ENCODE measurements at places on chromosomes 1 and 21.
A peak's percentile ranks its signal among the peaks of the same experiment; 100 is the strongest.

- peak; percentile 93 for DNase-seq
Observed at GRCh38 chr1:206890125-206891060, 6.8 kb upstream of the IL24 start.

DNA sequence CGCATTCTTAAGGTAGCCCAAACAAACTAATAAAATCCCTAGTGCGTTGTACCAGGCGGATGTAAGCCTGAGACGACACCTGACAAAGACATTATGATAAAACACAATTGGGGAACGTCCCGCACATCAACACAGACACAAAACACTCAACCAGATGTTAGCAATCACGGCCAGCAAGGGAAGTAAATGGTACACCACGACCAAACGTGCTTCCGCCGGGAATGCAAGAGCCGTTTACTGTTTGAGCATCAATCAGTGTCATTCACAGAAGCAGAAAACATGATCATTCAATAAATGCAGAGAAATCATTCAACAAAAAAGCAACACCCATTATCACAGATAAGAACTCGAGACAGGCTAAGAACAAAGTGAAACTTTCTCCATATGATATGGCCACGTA lies 49.4 kb upstream of the COL18A1 start:
- no peak for DNase-seq

- DNase-seq = no peak
Observed at GRCh38 chr1:119893238-119893791, 3.0 kb downstream of the ADAM30 start.

GRCh38 chr1:201378804-201379203 lies 1.3 kb upstream of the TNNT2 start:
- DNase-seq = no peak

DNA sequence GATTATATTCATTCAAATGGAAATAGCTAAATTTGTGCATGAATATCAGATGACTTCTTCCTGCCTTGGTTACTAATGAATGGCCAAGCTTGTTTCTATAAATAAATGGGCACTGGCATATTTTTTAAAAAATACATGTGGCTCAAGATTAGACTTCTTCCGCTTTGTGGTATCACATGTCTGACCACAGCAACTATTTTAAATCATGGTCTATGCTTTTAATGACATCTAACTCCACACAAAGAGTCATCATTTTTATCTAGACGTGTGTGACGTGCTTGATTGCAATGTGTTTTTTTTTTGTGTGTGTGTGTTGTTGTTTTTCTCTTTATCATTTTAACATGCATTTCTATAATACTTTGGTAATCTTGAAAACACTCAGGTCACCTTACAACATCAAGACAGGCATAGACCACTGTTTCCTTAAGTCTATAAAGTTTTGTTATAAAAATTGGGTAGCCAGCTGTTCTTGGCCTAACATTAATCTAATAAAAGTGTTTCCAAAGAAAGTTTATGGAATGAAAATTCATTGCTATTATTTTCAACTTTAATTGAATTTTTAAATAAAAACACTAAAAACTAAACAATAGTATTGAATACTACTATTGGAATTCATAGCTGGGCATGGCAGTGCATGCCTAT lies 29.5 kb downstream of the RGS1 start:
- DNase-seq = no peak

- no peak for DNase-seq
Observed at GRCh38 chr1:94769551-94769950, 50.6 kb upstream of the SLC44A3 start.

DNA sequence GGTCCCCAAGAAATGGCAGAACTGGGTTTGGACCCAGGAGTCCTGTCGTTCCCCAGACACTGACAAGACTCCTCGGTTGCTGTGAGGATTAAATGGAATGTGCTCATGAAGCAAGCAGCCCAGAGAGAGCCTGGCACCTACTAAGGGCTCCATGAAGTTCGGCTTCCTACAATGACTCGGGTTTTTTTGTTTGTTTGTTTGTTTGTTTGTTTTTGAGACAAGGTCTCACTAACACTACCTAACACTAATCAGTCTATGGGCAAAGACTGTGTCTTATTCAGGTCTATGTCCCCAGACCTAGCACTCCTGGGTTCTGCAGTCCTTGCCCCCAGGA lies 3.4 kb upstream of the LACTBL1 start:
- no peak for DNase-seq

DNA sequence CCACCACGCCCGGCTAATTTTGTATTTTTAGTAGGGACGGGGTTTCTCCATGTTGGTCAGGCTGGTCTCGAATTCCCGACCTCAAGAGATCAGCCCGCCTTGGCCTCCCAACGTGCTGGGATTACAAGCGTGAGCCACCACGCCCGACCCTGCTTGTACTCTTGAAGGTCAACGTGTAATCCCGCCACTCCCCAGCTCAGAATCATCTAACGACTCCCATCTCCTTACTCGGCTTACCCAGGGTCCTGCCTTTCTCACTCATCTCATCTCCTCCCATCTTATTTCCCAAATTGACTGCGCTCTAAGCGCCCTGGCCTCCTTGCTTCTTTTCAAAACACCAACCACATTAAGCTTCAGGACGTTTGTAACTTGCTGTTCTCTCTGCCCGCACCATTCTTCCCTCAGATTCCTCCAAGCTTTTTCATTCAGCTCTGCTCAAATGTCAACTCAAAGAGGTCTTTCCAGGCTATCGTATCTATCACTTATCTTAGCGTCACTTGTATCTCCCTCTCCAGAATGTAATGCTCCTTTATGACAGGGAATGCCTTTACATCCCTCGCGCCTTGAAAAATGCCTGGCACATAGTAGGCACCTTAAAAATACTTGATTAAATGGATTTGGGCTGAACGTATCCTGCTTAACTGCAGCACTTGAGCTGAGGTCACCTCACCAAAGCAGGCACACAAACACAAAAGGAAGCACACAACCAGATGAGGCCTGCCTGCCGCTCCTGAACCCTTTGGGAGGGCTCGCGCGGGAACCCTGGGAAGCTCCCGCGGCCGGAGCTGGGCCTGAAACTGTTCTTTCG lies 1.4 kb upstream of the USP1 start:
- DNase-seq = no peak

GRCh38 chr1:243791586-243792267 lies 58.3 kb downstream of the AKT3 start:
- DNase-seq = no peak

GRCh38 chr1:44894591-44894990 lies 51.5 kb upstream of the PTCH2 start:
- DNase-seq = no peak

DNA sequence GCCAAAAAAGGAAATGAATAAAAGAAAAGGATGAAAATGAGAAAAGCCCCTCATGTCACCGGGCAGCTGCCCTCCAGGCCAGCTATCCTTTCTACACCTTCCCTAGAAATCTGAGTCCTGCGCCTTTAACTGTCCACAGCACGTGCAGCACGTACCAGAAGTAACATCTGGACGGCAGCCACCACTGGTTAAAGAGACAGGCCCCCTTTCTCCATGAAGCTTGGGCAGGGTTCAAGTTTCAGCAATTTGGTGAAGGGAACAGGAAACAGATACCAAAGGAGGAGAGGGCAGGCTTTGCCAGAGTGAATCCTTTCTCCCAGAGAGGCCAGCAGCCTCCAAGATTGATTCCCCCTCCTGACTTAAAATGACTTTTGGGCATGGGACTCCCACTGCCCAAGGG lies 3.6 kb upstream of the KIAA2013 start:
- DNase-seq = no peak

GRCh38 chr1:173590557-173590956 lies 12.3 kb downstream of the SLC9C2 start:
- DNase-seq = no peak

- no peak for DNase-seq
Observed at GRCh38 chr1:844472-845026, 79.2 kb upstream of the SAMD11 start.

GRCh38 chr1:210584439-210585113 lies 255.9 kb downstream of the HHAT start:
- DNase-seq = peak; percentile 83

GRCh38 chr1:53593758-53594380 lies 134.7 kb downstream of the DMRTB1 start:
- no peak for DNase-seq

GRCh38 chr1:89890085-89890752 lies 69.4 kb downstream of the LRRC8D start:
- DNase-seq = no peak

DNA sequence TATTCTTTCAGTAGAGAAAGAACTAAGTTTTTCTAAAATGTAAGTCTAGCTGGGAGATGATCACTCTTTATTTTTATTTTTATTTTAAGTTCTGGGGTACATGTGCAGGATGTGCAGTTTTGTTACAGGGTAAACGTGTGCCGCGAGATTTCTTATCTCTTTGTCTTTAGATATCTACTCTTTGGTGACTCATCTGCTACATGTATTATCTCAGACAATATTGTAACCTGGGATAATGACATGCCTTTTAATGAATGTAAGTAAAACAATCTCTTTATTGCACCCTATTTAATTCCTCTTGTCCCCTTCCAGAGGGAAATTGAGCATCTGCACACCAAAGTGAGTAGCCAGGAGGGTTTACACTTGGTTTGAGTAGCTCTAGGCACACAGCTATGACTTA lies 9.4 kb downstream of the CR2 start:
- DNase-seq = no peak

DNA sequence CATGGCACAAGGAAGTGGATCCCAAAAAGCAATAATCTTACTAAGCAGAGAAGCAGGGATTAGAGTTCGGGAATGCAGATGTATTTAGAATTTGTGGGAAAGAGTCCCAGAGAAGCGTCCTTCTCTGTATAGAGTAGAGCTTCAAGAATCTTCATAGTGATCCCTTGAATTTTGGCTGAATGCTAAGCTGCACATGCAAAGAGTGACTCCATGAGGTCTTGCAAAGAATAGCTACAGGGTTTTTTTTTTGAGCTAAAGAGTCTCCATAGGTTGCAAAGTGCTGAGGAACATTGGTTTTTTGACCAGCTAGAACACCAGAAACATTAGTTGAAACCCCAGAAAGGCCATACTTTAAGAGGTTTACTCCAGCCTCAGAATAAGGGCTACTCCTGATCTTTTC lies 206.7 kb downstream of the CTH start:
- no peak for DNase-seq

DNA sequence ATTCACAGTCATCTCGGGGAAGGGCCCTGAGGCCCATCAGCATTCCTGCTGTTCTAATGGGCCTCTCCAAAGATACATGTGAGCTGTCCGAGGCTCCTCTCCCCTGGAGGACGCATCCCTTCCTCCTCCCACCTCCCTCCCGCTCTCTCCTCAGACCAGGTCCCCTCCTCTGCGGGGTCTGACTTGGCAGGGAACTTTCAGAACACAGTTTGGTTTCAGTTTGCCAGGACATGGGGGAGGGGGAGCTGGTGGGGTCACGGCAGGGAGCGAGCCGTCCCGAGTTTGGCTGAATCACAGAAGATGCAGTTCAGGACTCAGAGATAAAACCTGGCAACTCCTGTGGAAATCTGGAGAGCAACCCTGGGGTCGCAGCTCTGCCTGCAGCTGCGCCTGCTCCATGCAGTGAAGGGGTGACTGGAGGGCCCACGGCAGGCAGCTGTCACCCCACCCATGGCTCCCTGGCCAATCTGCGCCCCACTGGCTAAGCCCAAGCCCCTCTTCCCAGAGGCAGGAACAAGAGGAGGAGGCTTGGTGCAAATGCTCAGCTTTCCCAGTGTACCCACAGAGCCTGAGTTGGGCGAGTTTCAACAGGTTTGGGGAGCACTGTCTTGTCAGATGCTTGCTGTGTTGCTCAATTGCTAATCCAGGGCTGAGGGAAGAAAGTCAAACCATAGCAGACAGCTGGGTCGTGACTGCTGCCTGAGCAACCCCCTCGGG lies 5.7 kb downstream of the WNT4 start:
- DNase-seq = no peak

GRCh38 chr21:44871576-44872269 lies 1.8 kb downstream of the PTTG1IP start:
- DNase-seq = no peak

GRCh38 chr1:101346419-101346818 lies 109.6 kb downstream of the S1PR1 start:
- no peak for DNase-seq

DNA sequence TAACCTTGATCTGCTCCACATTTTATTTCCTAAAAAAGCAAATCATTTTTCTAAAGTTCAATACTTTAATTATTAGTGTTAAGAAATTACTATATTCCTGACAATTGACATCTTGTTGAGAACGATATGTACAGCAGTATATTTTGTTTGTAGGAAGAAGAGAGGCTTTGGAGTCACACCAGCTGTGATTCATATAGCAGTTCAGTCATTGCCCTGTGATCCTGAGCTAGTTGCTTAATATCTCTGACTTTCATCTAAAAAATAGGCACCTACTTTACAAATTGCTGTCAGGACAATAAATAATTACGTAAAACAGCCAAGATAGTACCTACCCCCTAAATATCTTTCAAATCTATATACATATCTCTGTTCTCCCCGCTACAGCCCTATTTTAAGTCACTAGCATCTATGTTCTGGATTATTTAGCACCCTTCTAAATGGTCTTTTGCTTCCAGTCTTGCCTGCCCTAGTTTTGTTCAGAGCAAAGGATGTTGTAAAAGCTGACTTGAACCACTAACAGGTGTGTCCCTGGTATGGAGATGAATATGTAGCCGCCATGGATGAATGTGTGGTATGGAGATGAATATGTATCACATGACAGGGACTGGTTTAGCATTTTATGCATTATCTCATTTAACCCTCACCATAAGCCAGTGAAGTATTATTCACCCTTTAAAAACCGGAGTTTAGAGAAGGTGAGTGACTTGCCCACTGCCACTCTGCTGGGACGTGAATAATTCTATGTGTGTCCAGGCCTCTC lies 42.2 kb downstream of the RNF220 start:
- no peak for DNase-seq

DNA sequence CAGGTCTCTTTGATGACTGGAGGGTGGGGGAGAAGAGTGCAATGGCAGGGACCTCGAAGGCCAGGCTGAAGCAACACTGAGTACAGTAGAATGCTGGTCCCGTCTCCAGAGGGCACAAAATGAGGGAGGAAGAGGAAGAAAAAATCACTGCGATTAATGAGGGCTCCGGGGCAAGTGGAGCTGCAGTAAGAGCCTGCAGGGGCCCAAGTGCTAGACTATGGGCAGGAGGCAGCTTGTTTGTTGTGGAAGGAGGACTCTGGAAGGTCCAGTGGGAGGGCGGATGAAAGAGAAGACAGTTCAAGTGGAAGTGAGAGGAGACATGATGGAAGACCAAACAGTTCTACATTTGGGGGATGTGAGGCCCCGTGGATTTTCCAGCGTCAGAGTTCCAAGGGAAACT lies 17.4 kb downstream of the TMCC2 start:
- no peak for DNase-seq
